ENCODE measurements at places on chromosomes 5 and 9.

GRCh38 chr5:6222121-6222520, 156.2 kb downstream of the MED10 start:
- DNase-seq: no peak

DNA sequence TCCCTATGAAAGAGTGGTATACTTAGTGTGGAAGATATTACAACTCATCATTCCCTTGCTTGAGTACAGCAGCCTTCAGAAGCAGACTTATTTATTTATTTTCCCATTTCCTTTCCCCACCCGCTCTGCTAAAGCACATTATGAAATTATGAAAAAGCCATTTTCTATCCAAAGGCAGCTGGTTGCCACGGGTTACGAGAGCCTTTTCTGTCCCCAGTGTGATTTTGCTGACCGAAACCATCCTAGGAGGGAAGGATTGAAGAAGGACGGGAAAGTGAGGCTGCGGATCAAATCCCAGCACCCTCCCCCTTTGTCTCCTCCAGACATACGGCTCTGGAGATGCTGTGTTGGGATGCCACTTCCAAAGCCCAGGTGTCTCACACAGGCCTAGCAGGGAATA, 246.9 kb downstream of the TLR4 start:
- DNase-seq: no peak

GRCh38 chr9:5442400-5443011, 4.8 kb upstream of the PLGRKT start:
- DNase-seq: no peak

- no peak for DNase-seq
These were observed 72.0 kb upstream of the SUSD1 start for GRCh38 chr9:112247090-112247489.
